ENCODE measurements at places on chromosomes 12 and 14. TPM values are rescaled to one million over a fixed set of nuclear protein-coding genes. Genes with fewer than 3 reads are reported as not detected.

DNA sequence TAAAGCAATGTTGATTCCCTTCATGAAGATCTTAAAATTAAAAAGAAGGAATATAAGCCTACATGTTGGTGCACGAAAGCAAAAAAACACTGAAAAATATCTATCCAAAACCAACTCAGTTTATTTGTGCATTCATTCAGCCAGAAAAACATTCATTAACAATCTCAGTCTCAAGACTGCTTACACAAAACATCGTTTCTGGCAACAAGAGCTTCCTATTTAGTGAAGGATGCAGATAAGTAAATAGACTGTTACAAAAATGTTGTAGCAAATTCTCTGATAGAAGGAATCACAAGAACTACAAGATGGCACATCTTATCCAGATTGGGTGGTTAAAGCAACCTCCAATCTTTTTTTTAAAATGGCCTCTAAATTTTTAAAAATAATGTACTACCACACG is 69.7 kb upstream of the DCN start:
- DNase-seq = no peak

- no peak for DNase-seq
Observed at GRCh38 chr14:87108726-87109125, 884.3 kb downstream of the GALC start.

DCTN2 gene
- 109 TPM for total RNA-seq

- no peak for DNase-seq
Observed at GRCh38 chr14:105386581-105387529, 11.5 kb upstream of the TEX22 start.

GRCh38 chr14:61268812-61269211 is 12.3 kb downstream of the TMEM30B start:
- no peak for DNase-seq

GRCh38 chr14:64971943-64972791 is at the start of gene RAB15:
Gene RAB15 (minus strand): TSS chr14:64972336. CDS start chr14:64972076, 260 bp downstream.
- peak; percentile 50 for DNase-seq

DNA sequence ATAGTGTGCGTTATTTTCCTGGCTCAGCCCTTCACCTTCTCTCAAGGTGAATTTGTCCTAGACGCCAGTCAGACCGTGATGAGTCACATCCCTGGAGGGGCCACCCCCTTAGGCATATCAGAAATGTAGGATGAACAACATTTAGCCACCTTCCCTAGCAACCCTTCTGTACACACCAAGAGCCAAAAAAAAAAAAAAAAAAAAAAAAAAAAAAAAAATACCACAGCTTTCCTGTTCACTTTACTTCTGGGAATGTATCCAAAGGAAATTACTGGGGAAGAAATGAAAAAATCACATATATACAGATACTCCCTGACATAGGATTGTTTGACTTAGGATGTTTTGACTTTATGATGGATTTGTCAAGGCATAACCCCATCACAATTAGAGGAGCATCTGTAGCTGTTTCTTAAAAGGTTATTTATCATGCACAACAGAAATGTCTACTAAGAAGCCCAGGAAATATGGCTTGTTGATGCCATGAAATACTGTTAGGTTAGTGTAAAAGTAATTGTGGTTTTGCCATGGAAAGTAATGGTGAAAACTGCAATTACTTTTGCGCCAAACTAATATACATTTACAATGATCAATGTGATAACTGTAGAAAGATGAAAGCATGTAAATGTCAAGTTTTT is 68.2 kb upstream of the BDKRB2 start:
- peak; percentile 50 for DNase-seq
